Mammary epithelial cell (primary cell): ENCODE measurements at places on chromosomes 11 and 22. TPM values are rescaled to one million over a fixed set of nuclear protein-coding genes. Genes with fewer than 3 reads are reported as not detected.

GRCh38 chr22:37218771-37219411, 6.6 kb upstream of the SSTR3 start:
- no peak for DNase-seq

FRMD8 gene
- 22.3 and 43.4 TPM in 2 replicates for total RNA-seq

PGM2L1 gene
- 2.4 and 6.6 TPM in 2 replicates for total RNA-seq

GRCh38 chr11:61281581-61282250, 13.4 kb downstream of the VWCE start:
- DNase-seq: peak; percentile 22

DNA sequence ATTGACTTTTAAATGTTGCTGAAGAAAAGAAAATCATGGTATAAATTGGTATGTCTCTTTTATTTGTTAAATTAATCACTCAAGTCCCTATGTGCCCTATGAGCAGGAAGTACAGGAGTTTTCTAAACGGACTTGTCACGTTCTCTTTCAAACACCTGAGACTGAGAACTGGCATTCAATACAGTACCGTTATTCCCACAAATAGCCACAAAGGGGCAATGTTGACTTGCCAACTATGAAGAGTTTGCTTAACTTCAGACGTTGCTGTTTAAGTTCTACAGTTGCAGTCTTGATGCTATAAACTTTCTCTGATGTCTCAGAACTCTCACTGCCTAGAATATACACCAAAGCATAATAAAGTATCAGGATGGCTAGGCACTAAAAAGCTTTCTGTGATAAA, 7.6 kb downstream of the OR56A1 start:
- peak; percentile 40 for DNase-seq

- DNase-seq: no peak
Measured at GRCh38 chr11:40185793-40186192, 1273.7 kb downstream of the LRRC4C start.

DNA sequence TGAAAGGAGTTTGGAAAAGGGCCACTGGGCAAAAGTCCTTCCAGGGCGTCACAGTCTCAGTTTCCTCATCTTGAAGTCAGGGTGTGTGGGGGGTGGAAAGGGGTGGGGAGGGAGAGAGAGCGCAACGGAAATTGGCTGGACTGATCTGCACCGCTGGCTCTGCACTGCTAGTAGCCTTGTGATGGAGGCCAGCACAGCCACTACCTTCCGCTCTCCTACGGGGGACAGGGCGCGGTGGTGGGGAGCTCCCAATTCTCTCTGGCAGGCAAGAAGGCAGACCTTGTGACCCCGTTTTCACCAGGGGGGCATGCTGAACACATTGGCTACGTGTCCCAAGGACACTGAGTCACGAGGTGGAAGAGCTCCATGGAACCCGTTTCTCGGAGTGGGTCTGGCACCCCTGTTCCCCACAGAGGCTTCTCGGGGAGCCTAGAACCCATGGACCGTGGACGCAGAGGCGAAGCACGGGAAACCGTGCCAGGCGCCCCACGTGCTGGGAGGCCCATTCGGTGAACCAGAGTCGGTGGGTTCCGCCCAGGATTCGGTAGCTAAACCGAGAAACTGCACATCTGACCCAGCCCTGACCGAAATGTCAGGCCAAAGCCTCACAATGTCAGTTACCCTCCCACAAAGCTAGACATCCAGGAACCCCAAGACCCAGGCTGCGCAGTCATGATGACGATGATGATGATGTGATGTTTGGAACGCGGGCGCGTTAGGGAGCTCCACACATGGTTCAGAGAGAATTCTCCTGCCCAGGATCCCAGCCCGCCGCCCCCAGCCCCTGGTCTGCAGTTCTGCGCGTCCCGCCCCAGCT, 28.3 kb upstream of the WNT11 start:
- peak; percentile 11 for DNase-seq

- peak; percentile 73 for DNase-seq
Measured at GRCh38 chr11:95254131-95254704, 23.2 kb upstream of the SESN3 start.

DNA sequence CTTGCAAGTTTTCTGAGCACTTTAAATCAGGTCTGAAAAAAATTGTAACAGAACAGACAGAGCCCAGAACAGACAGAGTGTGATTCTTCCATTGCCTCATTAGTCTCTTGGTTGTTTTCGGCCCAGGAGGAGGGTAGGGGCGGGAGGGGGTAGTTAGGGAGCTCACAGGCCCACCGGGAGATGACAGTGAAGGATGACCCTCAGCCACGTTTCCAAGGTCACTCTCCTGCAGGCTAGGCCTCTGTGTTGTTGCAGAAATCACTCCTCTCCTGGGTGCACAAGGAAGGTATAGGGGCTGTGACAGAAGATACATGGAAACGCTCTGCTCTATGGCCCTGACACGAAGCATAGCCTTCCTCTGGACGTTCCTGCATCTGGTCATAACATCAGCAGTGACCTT, 69.3 kb downstream of the ABTB2 start:
- no peak for DNase-seq

GRCh38 chr11:99693941-99694492, 673.3 kb downstream of the CNTN5 start:
- peak; percentile 2 for DNase-seq

LDHA gene
- 686 and 2,207 TPM in 2 replicates for total RNA-seq

MUC5AC gene
- total RNA-seq: not detected

GRCh38 chr11:104588446-104588845, 309.8 kb downstream of the CASP12 start:
- DNase-seq: no peak

DNA sequence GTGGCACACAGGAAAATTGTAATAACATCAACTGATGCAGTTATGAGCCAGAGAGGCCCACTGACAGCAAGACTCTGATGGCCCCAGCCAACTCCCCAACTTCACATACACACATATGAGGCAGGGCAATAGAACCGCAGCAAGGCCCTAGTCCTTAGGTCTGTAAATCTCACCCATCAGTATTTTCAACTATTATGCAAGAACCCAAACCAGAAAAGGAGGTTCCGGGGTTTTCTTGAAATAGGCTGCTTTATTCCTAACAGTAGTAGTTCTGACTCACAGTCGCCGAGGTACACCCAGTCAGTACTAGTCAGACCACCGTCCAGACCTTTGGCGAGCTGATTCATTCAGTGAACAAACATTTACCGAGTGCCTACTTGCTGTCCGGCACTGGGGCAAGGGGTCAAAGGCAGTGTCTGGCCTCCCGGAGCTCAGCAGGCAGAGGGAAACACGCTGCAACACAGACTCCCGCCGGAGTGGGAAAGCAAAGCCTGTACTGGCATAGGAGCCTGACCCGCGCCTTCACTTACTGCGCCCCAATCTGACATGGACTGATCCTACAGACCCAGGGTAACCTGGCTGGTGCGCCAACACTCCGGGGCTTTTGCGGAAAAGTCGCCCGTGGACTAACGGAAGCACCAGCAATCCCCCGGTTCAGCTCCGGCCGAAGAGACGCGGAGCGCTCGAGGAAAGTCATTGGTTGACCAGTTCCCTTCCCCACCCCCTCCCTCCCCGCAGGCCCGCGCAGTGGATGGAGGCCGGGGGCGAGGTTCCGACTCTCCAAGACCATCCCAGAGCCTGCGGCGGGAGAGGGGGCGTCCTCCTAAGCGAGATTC, 1.3 kb downstream of the PLEKHA7 start:
- DNase-seq: peak; percentile 81

RASSF10 gene
- total RNA-seq: 6.0 TPM

DNA sequence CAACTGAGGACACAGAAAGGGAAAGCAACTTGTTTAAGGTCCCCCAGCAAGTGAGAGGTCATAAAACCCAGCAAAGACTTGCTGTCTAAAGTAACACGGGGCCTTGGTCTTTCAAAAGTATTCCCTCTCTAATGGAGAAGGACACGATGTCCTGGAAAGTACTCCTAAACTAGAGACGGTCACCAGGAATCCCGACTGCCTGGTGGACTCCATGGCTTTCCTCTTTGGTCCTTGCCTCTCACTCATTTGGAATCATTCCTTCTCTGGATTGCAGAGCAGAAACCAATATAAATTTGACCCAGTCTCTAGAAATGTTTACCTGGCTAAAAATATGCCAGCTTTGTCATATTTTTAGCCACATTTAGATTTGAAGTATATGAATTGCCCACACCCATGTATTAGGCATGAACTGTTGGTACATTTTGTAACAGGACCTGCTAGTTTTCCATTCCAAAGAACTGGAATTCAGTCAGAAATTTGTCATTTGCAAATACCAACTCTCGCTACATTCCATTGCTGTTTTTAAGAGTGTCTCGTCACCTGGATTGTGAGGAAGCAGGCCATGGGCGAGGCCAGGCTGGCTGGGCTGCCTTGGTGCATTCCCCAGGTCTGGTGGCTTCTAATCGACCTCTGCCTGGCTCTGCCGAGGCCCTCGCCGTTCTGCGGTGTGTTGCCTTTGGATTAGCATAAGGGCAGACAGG, 12.9 kb downstream of the NAV2 start:
- no peak for DNase-seq

- DNase-seq: no peak
Measured at GRCh38 chr11:124796312-124796711, 3.9 kb downstream of the MSANTD2 start.

- DNase-seq: no peak
Measured at GRCh38 chr11:7262672-7263071, 11.0 kb downstream of the SYT9 start.

- DNase-seq: no peak
Measured at GRCh38 chr22:22094514-22094913, 111.9 kb upstream of the TOP3B start.

GRCh38 chr11:61973476-61974162, 6.2 kb upstream of the FTH1 start:
- peak; percentile 87 for DNase-seq

OR10G6 gene
- total RNA-seq: not detected

TMEM86A gene
- 3.3 TPM for total RNA-seq

DNA sequence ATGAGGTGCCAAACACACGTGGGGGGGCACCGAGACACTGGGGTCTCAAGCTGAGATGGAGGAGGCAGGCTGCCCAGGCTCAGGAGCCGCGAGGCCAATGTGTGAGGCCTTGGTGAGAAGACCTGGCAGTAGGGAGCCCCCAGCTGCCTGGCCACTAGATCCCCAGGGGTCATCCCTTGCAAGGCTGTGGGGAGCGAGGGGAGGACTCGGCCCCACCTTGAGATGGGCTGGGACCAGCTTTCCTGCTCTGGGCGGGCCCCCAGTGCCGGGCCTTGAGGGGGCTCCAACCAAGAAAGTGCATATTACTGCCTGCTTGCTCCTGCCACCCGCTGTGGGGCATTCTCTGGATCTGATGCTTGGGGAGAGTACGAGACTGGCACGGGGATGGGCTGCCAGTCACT, 107.0 kb downstream of the CTTN start:
- no peak for DNase-seq

- no peak for DNase-seq
Measured at GRCh38 chr11:73797457-73797856, 9.8 kb downstream of the MRPL48 start.

DNA sequence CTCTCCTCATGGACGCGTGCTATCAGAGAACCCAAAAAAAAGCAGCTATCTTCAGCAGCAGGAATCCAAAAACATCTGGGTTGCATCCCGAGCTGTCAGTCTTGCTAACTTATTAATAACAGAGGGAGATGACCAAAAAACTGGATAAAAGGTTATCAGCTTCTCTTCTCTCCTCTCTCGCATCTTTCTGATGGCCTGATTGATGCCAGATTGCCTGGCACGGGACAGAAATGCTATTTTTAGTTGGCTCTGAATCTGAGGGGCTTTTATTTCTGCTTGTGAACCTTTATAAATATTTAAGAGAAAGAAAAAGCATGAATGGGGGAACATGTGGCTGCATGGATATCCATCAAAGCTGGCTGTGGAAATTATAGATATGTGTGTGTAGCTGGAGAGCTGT, 230.3 kb downstream of the ETS1 start:
- no peak for DNase-seq

ELMOD1 gene
- total RNA-seq: 0.21 and 1.5 TPM in 2 replicates

C11orf16 gene
- total RNA-seq: not detected

GRCh38 chr11:45879803-45880686, 5.4 kb upstream of the MAPK8IP1 start:
- DNase-seq: peak; percentile 63

KRTAP5-1 gene
- not detected for total RNA-seq

HBG2 gene
- not detected for total RNA-seq

DNA sequence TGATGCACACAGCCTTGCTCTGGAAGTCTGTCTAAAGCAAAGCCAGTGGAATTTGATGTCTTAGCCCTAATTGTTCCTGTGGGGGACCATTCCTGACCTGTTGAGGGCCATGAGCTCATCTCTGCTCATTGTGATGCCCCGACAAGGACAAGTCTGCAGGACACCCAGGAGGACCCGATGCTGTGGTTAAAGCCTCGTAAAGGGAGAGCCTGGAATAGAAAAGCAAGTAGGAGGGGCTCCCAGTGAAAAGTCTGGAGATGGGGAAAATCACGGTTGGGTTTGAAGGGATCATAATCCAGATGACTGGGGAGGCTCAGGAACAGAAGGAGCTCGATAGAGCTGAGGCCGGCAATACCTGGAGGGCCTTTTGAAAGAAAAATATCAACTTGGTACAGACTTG, 98.5 kb upstream of the RAG2 start:
- DNase-seq: no peak

GRCh38 chr11:67289226-67289650, at the start of gene ANKRD13D:
TSS of gene ANKRD13D (plus strand) at chr11:67289303. CDS start at chr11:67289461, 158 bp downstream.
- peak; percentile 36 for DNase-seq

- DNase-seq: no peak
Measured at GRCh38 chr11:69700278-69701140, 3.3 kb downstream of the FGF19 start.

GRCh38 chr22:21680830-21681565, 15.2 kb downstream of the PPIL2 start:
- no peak for DNase-seq

- no peak for DNase-seq
Measured at GRCh38 chr22:49906071-49906798, 12.0 kb downstream of the ALG12 start.

CCDC188 gene
- total RNA-seq: 1.6 and 2.8 TPM in 2 replicates

MS4A6E gene
- total RNA-seq: not detected in 2 replicates

- DNase-seq: peak; percentile 33
Measured at GRCh38 chr11:123187665-123188507, 7.2 kb downstream of the CLMP start.

- no peak for DNase-seq
Measured at GRCh38 chr11:104286129-104286528, 122.2 kb upstream of the PDGFD start.

GP1BB gene
- total RNA-seq: 0.21 TPM in 1 of 2 replicates, not detected in the other
